ENCODE measurements at places on chromosomes 2 and 18.

DNA sequence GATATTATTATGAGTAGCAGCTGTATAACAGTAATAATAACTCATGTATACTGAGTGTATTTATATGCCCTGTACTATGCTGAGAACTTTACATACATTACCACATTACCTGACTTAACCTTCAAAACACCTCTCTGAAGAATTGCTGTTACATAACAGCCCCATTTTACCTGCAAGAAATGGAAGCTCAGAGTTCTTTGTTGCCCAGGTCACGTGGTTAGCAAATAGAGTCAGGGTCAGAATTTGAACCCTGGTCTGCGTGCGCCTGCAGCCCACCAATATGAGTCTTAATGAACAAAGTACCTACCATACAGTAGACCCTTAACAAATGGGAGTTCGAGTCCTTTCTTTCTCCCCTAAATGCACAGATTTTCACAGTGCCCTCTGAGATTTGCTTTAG is 101.9 kb downstream of the MCFD2 start:
- no peak for DNase-seq
- no peaks in the 10 kb centered on the region for H3K27me3 ChIP-seq
- no peak overlapping the region for H3K4me3 ChIP-seq
- peak overlapping the region; percentile 82 for H3K27ac ChIP-seq
- H3K4me1 ChIP-seq: peaks cover 41% of the 10 kb centered on the region

DNA sequence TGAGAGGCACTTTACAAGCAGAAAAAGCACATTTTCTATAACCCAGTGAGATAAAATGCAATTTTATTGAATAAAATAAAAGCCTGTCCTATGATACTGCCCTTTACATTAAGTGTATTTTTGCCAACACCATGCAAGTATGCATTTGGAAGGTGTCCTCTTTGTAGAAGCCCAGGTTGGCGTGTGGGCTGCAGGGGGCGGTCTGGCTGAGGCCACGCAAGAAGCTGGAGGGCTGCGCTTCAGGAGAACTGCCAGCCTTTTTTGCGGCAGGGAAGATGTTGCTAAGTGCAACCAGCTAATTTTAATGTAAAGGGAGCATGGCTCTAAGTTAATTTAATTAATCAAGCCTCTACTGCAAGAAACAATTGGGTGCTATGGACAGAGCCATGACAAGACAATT is 562.8 kb upstream of the SALL3 start:
- no peak for DNase-seq
- H3K4me1 ChIP-seq: no peaks in the 10 kb centered on the region
- no peaks in the 10 kb centered on the region for H3K27me3 ChIP-seq
- H3K36me3 ChIP-seq: no peaks in the 10 kb centered on the region

DNA sequence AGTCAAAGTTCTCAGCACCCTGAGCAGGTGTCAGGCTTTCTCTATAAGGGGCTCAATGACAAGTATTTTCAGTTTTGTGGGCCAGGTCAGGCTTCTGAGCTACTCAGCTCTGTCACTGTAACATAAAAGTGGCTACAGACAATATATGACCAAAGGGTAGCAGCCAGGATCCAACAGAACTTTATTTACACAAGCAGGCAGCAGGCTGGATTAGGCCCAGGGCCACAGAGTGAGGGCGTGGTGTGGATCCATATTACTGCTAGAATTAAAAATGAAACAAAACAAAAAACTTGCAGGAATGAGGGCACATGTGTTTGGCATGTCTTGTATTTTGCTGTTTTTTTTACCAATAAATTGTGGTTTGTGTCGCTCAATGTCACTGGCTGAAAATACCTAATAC is 143.7 kb downstream of the EIPR1 start:
- H3K36me3 ChIP-seq: no peaks in the 10 kb centered on the region
- DNase-seq: no peak
- H3K27ac ChIP-seq: no peak overlapping the region

GRCh38 chr18:3283908-3284307 is 22.0 kb downstream of the MYL12B start:
- H3K4me3 ChIP-seq: no peak overlapping the region
- no peaks in the 10 kb centered on the region for H3K36me3 ChIP-seq
- no peaks in the 10 kb centered on the region for H3K4me1 ChIP-seq
- H3K27me3 ChIP-seq: no peaks in the 10 kb centered on the region
- no peak for DNase-seq

GRCh38 chr2:66577321-66578053 is 142.6 kb downstream of the MEIS1 start:
- DNase-seq: no peak
- H3K4me1 ChIP-seq: peaks cover 21% of the 10 kb centered on the region
- peak overlapping the region; percentile 76 for H3K27ac ChIP-seq
- H3K27me3 ChIP-seq: peaks cover 8% of the 10 kb centered on the region
- peak overlapping the region; percentile 74 for H3K4me3 ChIP-seq

- no peak for DNase-seq
- H3K27me3 ChIP-seq: no peaks in the 10 kb centered on the region
- peaks cover 11% of the 10 kb centered on the region for H3K36me3 ChIP-seq
Observed at GRCh38 chr2:241739651-241740050, 5.2 kb downstream of the D2HGDH start.

DNA sequence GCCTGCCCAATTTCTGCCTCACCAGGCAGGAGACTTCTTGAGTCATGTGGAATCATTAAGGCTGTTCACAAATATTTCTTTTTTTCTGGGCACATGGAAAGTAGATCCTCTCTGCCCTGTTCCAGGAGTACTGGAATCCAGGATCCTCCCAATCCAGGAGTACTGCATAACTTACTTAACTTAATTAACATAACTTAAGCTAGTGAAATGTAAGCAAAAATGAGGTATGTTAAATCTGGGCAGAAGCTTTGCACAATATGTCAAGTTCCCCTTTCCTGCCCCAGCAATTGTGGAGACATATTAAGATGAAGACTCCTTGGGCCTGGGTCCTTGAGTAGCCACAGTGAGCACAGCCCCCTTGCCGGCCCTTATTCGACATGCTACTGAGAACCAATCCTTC is 3.2 kb downstream of the CD207 start:
- H3K4me3 ChIP-seq: no peak overlapping the region
- H3K4me1 ChIP-seq: no peaks in the 10 kb centered on the region
- H3K36me3 ChIP-seq: no peaks in the 10 kb centered on the region
- no peak for DNase-seq

GRCh38 chr2:63692002-63692606 is 103.3 kb downstream of the MDH1 start:
- no peak overlapping the region for H3K27ac ChIP-seq
- no peak overlapping the region for H3K4me3 ChIP-seq
- H3K36me3 ChIP-seq: no peaks in the 10 kb centered on the region
- H3K4me1 ChIP-seq: peaks cover 4% of the 10 kb centered on the region

DNA sequence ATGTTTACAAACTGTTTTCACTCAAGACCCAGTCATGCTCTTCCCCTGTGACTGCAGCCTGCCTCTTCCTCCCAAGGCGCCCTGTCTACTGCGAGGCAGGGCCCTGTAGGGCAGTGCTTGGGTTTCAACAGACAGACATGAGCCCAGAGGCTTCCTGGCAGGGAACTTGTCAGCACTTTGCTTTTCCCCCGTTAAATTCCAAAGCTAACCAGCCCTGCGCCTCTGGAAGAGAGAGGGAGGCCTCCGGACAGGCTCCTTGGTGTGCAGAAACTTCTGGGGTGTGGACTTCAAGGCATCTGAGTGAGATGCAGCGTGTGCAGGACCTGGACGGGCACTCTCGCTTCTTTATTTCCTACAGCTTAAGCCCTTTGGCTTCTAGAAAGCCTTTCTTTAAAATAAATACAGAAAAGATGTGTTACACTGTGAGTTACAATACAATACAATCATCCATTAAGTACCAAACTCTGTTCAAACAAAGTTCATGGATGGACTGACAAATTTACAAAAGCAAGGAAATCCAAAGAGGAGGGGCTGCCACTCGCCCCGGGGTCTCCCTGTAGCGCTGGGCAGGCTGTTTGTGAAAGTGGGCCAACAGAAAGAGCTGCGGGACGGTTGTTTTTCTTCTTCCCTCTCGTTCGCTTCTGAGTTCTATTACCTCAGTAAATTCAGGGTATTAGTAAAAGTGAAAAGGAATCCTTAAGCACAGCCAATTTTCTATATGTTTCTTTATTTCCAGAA is 8.8 kb upstream of the ZNF516 start:
- no peaks in the 10 kb centered on the region for H3K4me1 ChIP-seq
- no peak overlapping the region for H3K4me3 ChIP-seq
- DNase-seq: no peak
- H3K36me3 ChIP-seq: no peaks in the 10 kb centered on the region
- H3K27me3 ChIP-seq: no peaks in the 10 kb centered on the region

DNA sequence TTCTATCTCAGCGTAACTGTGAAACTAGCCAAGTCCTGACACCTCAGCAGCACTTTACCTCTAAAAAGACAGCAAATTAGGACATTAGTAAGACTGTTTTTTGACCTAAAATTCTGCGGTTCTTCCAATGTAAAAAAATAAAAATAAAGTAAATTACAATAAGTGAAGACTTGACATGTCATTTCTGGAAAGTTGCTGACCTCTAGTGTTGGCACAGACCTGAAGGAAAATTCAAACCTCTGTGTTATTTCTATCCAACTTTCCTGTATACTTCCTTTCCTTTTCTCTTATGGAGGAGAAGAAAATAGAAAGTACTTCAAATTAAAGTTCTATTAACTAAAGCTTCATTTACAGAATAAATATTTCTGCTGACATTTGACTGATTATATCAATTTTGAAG is 110.6 kb downstream of the TMEM182 start:
- no peaks in the 10 kb centered on the region for H3K36me3 ChIP-seq
- no peaks in the 10 kb centered on the region for H3K4me1 ChIP-seq
- no peak overlapping the region for H3K4me3 ChIP-seq

DNA sequence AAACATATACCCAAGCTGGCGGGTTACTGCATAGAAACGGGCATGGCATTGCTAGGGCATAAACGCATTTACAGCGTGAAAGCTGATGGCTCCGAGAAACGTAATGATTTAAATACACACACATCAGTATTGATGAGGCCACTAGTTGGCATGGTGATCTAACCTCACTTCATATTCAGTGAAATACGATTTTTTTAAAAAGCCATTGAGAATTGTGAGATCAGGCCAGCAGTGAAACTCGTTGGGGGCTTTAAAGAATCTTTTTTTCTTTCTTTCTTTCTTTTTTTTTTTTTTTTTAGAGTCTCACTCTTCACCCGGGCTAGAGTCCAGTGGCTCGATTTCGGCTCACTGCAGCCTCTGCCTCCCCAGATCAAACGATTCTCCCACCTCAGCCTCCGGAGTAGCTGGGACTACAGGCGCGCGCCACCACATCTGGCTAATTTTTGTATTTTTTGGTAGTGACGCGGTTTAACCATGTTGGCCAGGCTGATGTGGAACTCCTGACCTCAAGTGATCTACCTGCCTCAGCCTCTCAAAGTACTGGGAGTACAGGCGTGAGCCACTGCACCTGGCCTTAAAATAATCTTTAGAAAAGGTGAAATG is 2.4 kb upstream of the SMAD7 start:
- H3K27ac ChIP-seq: peak overlapping the region; percentile 100
- DNase-seq: no peak

GRCh38 chr2:64463781-64464180 is 9.8 kb downstream of the LGALSL start:
- H3K4me3 ChIP-seq: no peak overlapping the region
- no peak for DNase-seq
- no peaks in the 10 kb centered on the region for H3K36me3 ChIP-seq
- no peaks in the 10 kb centered on the region for H3K27me3 ChIP-seq

DNA sequence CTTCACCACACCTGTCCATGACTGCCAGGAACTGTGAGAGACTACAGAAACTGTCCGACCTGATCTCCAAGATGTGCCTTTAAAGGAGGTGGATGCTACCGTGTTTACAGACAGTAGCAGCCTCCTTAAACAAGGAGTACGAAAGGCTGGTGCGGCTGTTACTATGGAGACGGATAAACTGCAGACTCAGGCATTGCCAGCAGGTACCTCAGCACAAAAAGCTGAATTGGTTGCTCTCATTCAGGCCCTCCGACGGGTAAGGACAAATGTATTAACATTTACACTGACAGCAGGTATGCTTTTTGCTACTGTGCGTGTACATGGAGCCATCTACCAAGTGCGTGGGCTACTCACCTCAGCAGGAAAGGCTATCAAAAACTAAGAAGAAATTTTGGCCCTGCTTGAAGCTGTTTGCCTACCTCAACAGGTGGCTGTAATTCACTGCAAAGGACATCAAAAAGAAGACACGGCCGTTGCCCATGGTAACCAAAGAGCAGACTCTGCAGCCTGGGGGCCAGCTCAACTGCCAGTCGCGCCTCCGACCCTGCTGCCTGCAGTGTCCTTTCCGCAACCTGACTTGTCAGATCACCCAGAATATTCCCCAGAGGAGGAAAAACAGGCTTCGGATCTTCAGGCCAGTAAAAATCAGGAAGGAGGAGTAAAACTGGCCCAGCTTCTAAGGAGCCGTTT is 30.9 kb downstream of the SKA1 start:
- no peak overlapping the region for H3K4me3 ChIP-seq
- H3K27ac ChIP-seq: no peak overlapping the region
- H3K4me1 ChIP-seq: no peaks in the 10 kb centered on the region
- no peak for DNase-seq
- peaks cover 9% of the 10 kb centered on the region for H3K27me3 ChIP-seq

- H3K36me3 ChIP-seq: peaks cover 12% of the 10 kb centered on the region
- H3K27me3 ChIP-seq: no peaks in the 10 kb centered on the region
- H3K4me1 ChIP-seq: peaks cover 22% of the 10 kb centered on the region
- H3K4me3 ChIP-seq: no peak overlapping the region
- DNase-seq: no peak
- peak overlapping the region; percentile 27 for H3K27ac ChIP-seq
Observed at GRCh38 chr2:207122651-207123334, 43.0 kb downstream of the KLF7 start.

- DNase-seq: no peak
- H3K4me3 ChIP-seq: peak overlapping the region; percentile 16
- H3K4me1 ChIP-seq: peaks cover 40% of the 10 kb centered on the region
- H3K27me3 ChIP-seq: no peaks in the 10 kb centered on the region
Observed at GRCh38 chr2:36486521-36487044, 111.4 kb downstream of the FEZ2 start.

DNA sequence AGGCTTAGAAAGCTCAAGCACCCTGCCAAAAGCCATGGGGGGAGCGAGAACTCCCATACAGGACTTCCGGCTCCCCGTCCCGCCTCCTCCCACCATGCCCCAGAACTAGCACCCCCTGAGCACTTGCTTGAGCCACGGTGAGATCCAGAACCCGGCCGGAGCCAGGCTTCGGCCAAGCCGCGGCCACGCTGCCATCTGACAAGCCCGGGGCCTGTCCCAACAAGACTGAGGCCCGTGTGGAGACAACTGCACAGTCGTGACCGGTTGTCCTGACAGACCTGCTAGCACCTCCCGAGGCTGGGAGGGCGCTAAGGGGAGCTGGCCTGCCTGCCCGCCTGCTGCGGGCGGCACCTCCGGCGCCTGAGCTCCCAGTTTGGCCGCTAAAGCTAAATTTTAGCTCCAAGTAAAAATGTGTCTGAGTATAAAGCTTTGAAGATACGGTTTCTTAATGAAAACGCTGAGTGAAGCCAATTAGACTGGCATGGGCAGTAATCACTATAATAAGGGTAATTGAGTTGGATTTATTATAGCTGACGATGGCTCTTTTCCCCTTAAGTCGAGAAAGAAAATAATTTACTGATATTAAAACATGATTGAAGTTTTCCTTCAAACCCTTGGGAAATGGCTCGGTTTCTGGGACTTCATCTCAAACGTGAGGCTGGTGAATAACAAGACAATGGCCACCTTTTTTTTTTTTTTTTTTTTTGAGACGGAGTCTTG is 78.3 kb upstream of the ODC1 start:
- no peaks in the 10 kb centered on the region for H3K27me3 ChIP-seq
- no peak for DNase-seq
- H3K36me3 ChIP-seq: no peaks in the 10 kb centered on the region
- H3K4me3 ChIP-seq: no peak overlapping the region

Measured in thoracic aorta (tissue), 2 donors.